Occipital lobe (tissue), 3 donors: ENCODE measurements at places on chromosomes 4 and X.

DNA sequence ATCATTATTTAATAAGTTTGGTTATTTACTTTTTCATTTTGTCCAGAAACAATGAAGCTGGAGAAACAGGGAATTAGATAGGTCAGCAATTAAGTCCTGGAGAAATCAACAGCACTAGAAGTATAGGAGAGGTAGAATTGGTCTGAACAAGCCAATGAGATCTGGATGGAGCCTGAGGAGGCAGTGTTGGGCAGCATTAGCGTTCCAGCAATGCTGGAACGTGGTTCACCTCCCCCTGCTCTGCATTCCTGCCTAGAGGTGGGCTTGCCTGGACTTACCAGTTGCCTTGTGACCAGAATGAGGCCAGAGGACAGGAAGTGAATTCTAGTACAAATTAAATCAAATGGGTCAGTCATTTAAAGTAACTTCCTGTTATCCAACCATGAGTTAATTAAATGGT lies 4.6 kb downstream of the RASSF6 start:
- DNase-seq, result no peak

GRCh38 chrX:68865300-68865699 lies 36.5 kb downstream of the EFNB1 start:
- DNase-seq, result no peak

- DNase-seq, result no peak
Observed at GRCh38 chr4:129342819-129343408, 247.0 kb downstream of the C4orf33 start.

GRCh38 chr4:26094911-26095310 lies 180.9 kb downstream of the SMIM20 start:
- DNase-seq, result no peak

- no peak for DNase-seq
Observed at GRCh38 chrX:152932144-152932543, 34.3 kb downstream of the ZNF185 start.

- no peak for DNase-seq
Observed at GRCh38 chr4:27604692-27605091, 744.1 kb downstream of the STIM2 start.

DNA sequence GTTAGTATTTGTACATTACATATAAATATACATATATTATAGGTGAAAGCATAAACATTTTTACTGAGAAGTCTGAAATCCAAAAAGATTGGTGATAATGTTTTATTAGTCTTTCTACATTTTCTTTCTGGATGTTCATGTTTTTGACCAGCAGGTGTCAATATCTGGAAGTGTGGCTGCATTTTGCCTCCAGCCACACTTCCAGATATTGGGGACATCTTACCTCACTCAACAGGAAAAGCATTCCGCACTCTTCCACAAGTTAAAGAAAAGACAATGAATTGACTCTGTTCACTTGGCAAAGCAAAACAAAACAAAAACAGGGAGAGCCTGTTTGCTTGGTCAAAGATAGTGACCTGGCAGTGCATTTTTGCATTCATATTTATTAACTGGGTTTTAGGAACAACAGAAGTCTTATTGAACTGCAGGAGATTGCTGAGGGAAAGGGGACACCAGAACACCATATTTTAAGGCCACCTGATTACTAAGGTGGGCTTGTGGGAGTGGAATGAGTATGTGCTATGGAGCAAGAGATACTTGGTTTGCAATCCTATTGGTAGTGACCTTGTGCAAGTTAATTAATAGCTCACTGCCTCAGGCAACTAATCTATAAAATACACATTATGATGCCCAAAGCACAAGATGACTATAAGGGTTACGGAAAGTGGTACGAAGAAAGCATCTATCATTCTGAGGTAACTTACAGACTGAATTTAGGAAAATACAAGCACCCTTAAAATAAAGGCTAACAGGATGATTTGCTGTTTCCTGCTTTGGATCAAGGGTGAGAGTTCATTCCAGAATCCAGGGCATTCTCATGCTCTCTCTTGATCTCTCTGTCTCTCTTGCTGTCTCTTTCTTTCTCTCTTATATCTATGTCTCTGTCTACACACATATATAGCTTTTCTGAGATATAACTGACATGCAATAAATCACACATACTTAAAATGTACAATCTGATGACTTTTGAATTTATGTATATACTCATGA lies 389.9 kb upstream of the EMCN start:
- no peak for DNase-seq

DNA sequence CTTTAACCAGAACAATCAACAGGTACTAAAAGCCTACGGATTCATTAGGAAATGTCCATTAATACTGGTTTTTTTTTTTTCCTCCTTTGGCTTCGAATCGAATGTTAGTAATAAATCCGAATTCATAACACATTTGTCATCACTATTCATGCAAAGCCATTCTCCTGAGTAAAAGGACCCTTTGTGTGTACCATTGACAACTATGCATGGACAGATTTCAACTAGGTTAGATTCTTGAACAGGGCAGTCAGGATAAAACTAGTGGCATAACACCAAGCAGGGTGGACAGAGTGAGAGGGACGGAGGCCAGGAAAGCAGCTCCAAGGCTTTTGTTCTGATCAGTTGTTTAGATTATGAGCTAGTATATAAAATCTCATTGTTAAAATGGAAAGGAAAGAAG lies 1722.0 kb upstream of the TENM3 start:
- no peak for DNase-seq

GRCh38 chr4:16122308-16122711 lies 38.5 kb upstream of the PROM1 start:
- DNase-seq, result no peak

DNA sequence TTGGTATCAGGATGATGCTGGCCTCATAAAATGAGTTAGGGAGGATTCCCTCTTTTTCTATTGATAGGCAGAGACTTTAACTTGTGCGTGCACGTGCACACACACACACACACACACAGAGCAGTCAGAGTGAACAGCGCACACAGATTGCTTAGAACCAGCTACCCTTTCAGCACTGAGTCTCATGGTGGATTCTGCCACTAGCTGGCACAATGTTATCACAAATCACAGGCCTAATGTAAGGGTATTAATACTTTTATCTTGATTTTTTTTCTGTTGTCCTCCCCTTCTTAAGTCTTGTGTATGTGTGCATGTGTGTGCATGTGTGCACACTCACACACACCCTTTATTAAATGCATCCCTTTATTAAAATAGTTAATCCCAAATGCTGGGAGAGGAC lies 53.2 kb downstream of the HADH start:
- no peak for DNase-seq

GRCh38 chr4:98626350-98626749 lies 32.1 kb downstream of the TSPAN5 start:
- no peak for DNase-seq

DNA sequence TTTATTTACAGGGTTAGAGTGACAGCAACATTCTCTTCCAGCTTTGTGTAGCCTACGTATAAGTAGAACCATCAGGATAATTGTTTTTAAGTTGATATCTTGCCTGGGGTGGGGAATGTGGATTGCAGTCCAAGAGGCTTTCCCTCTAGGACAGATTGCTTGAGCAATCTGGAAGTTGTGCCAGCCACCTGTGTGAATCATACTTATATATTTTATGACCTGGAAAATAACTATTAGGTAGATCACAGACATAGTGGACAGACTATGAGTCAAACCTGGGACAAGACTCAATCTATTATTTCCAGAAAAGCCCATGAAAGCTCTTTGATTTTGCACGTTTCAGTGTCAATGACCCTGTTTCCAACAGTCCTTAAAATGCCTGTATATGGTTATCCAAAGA lies 98.9 kb downstream of the TLL1 start:
- no peak for DNase-seq

- no peak for DNase-seq
Observed at GRCh38 chr4:163404580-163404979, 60.9 kb downstream of the NPY5R start.

- no peak for DNase-seq
Observed at GRCh38 chr4:163548481-163549243, 54.2 kb downstream of the TMA16 start.

- no peak for DNase-seq
Observed at GRCh38 chr4:572594-572993, 3.5 kb downstream of the TMEM271 start.

DNA sequence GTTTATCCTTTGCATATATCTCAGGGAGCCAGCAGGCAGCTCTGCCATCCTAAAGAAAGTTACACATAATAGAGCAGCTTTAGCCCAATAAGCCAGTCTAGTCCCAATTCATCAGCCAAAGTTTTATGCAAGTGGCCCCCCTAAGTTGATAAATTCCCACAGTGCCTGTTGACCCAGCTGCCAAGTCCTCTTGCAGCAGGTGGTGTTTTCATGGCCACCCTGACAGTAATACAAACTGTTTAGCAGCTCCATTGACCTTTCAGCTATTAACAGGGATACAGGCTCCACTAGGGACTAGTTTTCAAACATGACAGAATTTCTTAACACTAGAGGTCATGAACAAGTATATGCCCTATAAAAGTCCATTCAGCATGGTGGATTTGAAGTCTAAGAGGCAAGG lies 77.5 kb downstream of the HHIP start:
- DNase-seq, result no peak

DNA sequence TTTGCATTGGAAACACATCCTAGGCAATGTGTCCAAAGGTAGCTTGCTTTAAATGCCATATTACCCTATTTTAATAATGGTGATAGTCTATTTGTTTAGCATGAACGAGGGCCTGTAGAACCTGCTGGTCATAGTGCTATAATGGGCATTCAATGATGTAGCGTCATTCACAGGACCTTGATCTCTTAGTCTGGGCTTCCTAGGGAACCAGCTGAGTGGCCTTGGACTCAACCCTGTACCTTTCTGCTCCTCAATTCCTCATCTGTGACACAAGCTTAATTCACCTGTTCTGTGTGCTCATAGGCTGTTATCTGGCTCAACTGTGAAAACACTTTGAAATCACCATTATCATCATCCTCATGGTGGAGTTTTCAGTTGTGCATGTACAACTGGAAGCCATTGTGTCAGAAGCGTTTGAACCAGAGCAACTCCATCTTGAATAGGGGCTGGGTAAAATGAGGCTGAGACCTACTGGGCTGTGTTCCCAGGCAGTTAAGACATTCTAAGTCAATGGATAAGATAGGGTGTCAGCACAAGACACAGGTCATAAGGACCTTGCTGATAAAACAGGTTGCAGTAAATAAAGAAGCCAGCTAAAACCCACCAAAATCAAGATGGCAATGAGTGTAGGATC lies 346.8 kb upstream of the KLF3 start:
- DNase-seq, result no peak

GRCh38 chr4:160716551-160716950 lies 1447.2 kb downstream of the FSTL5 start:
- no peak for DNase-seq

DNA sequence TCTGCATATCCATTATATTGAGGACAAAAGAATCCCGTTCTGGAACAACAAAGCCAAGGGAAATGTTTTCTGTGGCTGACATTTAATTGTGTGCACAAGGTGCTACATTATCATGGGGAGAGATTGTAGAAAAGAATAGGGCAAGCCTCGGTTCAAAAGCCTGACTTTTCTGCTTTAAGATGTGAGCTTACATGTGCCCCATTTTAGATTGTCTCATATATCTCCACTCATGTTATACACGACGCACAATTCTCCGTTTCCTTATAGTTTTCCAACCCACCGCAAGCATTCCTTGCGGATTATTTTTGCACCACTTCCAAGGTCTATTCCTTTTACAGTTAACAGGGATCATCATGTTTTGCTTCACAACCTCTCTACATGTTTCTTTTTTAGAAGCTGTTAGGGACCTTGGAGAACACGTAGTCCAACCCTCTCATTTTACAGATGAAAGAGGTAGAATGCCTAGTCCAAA lies 99.6 kb upstream of the MAML3 start:
- DNase-seq, result no peak

DNA sequence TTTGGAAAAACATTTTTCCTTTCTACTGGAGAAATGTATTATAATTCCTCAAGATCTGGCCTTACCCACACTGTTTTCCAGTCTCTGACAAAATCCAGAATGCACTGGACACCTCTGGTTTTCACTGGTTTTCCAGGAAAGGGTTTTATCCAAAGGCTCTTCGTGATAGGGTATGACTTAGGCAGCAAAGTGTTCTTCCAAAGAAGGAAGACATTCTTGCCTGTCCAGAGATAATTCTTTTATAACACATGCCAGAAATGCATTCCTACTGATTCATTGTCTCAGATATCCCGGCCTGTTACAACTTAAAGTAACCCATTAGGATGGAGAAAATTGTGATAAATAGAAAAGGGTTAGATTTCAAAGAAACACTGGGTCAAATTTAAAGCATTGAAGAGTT lies 2343.1 kb downstream of the PCDH7 start:
- DNase-seq, result no peak

- DNase-seq, result no peak
Observed at GRCh38 chr4:28287831-28288233, 1427.2 kb downstream of the STIM2 start.

GRCh38 chr4:105587841-105588240 lies 35.4 kb downstream of the ARHGEF38 start:
- DNase-seq, result no peak

DNA sequence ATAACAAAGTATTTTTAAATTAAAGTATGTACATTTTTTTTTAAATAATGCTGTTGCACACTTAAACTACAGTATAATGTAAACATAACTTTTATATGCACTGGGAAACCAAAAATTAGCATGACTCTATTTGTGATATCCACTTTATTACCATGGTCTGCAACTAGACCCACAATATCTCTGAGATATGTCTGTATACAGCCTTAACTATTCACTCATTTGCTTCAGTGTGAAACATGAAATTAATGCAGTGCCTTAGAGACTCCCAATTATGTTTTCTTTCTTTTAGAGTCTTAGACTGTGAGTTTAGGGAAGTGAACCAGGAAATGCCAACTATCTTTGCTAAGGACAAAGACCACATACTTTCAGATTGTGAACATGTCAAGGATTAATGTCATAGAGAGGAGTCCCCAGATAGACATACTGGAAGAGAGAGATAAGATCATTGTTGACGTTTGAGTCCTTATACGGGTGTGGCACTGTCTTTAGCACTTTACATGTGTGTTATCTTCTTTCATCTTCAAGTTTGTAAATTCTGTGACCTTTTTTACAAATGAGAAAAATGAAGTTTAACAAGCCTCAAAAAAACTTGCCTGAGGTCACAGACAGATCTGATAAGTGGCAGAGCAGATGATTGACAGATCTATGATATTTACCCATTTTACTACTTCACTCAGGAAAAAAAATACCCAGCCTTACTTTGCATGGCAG lies 23.2 kb downstream of the CXorf58 start:
- DNase-seq, result no peak

DNA sequence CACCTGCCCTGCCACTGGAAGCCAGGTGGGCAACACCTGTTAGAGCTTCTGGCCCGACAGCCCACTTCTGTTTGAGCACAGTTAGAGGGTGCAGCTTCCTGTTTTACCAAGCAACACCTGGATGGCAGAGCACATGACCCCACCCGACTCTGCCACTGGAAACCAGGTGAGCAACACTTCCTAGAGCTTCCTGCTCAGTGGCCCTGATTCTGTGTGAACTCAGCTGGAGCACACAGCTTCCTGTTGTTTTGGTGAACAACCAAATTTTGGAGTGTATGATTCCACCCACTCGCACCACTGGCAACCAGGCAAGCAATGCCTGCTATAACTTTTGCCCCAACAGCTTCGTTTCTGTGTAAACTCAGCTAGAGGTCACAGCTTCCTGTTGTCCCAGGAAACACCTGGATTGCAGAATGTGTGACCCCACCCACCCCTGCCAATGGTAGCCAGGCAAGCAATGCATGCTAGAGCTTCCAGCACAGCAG lies 163.8 kb upstream of the KLF8 start:
- DNase-seq, result no peak
